NCI-H2081 treated with DMSO at 0.1 percent for 48 hours (cell line): ENCODE measurements at places on chromosomes 12 and 14.

- no peak for DNase-seq
These were observed 87.2 kb downstream of the DAAM1 start for GRCh38 chr14:59275668-59276067.

- no peak for DNase-seq
These were observed 475 bp upstream of the PCNX1 start for GRCh38 chr14:70906793-70907175.

DNA sequence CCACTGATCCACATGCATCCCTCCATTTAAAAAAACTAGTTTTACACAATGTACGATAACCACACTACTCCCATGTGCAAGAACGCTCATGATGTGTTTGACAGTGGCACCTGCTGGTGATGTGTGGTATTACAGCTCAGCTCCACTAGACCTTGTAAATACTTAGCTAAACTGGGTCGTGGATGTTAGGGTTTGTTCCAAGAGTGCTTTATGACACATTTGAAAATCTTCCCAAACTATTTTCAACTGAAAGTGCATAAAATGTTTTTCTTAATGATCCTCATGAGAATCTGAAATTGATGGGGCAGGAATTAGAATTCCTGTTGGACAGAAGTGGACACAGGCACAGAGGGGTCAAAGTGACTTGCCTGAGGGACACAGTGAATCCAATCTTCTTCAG is 99.2 kb downstream of the SCARB1 start:
- no peak for DNase-seq

- DNase-seq: no peak
These were observed 291.8 kb downstream of the TMEM121 start for GRCh38 chr14:105817971-105818711.

GRCh38 chr12:3624273-3624672 is 128.6 kb downstream of the CRACR2A start:
- no peak for DNase-seq
